NCI-H1105 treated with DMSO at 0.1 percent for 48 hours (cell line): ENCODE measurements at places on chromosomes 1 and 21.

GRCh38 chr21:37405629-37406028, 39.1 kb downstream of the DYRK1A start:
- DNase-seq: no peak

GRCh38 chr1:172699111-172699510, 40.2 kb downstream of the FASLG start:
- DNase-seq: no peak

GRCh38 chr1:218454700-218455282, 109.7 kb downstream of the TGFB2 start:
- no peak for DNase-seq

DNA sequence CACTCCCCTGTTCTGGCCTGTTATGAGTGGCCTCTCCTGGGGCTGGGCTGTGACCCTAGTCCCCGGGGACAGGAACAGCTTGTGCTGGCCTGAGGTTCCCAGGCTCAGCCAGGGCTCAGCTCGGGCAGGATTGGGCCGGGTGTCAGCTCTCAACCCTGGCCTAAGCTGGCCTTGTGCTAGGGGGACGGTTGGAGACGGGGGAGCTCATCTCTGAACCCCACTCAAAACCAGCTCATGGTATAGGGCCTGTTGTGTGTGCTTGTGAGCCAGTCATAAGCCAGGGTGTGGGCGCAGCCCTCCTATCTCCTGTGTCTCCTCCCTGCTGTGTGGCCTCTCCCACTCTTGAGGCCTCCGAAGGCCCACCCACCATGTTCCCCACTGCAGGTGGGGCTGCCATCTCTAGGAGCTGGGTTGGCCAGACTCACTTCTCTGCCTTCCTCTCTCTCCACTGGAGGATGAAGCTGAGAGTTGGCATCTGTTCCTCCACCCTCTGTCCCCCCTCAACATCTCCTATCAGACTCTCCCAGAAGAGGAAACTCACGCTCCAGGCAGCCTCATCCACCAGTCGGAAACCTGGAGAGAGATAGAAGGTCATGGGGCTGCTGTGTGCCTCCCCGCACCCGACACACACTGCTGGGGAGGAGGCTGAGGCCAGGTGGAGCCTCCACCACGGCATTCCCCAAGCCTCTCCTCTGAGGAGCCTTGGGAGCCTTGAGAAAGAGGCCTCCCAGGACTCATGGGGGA, 1.4 kb downstream of the PEAR1 start:
- DNase-seq: no peak

DNA sequence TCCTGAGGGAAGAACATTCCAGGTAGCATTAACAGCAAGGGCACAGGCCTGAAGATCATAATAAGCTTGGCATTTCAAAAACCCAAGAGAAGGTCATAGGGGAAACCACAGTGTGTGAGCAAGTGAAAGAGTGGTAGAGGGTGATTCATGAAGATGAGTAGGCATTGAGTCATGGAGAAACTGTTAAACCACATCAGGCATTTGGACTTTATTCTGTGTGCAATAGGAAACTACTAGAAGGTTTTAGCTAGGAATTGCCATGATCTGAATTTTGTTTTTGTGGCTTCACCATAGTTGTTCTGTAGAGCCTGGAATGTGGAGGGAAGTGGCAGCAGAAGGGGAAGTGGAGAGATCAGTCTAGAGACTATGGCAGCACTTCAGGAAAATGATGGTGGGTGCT, 359.0 kb upstream of the PTBP2 start:
- DNase-seq: no peak

DNA sequence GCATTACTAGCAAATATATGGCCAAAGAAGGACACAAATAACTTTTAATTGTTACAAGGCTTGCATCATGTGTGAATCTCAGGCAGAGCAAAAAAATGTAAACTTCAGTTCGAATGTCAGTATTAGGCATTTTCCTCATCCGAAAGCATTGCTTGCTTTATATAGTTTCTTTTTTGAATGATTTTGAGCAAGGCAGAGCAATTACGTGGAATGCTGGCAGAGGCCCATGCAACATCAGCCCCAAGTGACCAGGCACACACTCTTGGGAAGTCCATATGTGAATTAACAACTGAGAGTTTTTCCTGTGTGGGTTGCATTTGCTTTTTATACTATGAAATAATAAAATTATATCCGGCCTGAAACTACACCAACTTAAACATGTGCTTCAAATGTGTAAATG, 274.8 kb downstream of the PTPRC start:
- DNase-seq: no peak

DNA sequence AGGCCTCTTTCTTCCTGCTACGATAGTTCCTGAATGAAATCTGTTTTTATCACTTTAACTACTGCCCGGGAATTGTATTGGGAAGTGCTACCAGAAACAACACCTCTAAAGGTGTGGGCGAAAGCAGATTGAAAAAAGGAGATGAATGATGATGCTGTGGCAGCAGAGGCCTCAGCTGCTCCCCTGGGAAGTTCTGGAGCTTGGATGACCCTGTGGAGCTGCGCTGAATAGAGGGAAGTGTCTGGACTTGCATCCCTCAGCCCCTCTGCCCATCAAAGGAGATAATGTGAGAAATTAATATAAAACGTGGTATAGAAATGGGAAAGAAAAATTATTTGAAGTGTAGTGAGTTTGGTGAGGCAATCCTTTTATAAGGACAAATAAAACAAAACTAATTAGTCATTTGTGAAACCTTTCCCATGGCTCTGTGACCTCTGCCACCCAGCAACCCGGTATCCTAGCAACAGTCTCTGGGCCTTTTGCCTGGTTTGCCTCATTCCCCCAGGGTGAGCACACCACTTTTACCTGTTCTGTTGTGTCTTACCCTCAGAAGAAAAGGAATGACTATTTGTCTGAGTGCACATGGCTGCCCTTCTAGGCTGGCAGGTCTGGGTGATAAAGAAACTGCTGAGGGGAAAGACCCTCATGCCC, 21.3 kb downstream of the OVAAL start:
- DNase-seq: peak; percentile 12
